SW 1271 (cell line): ENCODE measurements at places on chromosomes 1 and 21.

GRCh38 chr1:195761104-195761503, 847.1 kb downstream of the KCNT2 start:
- no peak for DNase-seq

DNA sequence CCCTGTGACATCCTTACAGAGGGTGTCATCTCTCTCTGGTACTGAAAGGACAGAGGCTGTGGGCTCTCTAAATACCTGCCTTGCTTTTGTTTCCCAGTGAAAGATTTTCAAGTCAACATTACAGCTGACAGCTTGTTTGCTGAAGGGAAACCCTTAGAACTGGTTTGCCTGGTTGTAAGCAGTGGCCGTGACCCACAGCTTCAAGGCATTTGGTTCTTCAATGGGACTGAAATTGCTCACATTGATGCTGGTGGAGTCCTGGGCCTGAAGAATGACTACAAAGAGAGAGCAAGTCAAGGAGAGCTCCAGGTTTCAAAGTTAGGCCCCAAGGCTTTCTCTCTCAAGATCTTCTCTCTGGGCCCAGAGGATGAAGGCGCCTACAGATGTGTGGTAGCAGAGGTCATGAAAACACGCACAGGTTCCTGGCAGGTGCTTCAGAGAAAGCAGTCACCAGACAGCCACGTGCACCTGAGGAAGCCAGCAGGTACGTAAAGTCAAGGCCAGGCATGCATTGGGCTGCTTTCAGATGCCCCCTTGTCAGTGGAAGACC, 11.8 kb downstream of the CD101 start:
- DNase-seq: no peak

DNA sequence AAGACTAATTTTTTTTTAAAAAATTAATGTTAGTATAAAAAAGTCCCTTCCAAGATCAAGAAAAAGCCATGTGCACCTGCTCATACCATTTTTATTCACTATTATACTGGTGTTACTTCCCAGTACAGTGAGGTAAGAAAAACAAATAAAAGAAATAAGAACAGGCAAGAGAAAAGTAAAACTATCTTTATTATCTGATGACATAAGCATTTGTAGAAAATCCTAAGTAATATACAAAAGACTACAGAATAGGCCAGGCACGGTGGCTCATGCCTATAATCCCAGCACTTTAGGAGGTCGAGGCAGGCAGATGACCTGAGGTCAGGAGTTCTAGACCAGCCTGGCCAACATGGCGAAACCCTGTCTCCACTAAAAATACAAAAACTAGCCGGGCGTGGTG, 65.3 kb downstream of the SRSF11 start:
- no peak for DNase-seq

DNA sequence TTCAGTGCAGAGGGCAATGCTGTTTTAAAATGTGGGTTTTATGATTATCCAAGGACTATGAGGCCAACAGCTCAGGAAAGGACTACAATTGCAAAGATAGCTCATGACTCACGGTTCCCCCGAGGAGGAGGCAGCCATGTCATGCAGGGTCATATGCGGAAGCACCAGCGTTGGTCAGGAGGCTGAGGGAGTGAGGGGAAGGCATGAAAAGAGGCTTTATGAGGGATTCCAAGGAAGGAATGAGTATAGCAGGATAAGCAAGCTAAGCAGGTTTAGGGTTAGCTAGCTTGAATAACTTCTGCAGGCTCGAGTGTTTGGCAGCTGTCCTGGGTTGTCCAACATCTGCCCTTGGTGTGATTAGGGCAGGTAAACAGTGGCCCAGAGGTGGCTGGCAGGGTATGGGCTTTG, 495.1 kb downstream of the SETD4 start:
- DNase-seq: no peak

- no peak for DNase-seq
Measured at GRCh38 chr1:60224523-60224922, 151.0 kb upstream of the C1orf87 start.

- DNase-seq: no peak
Measured at GRCh38 chr21:35190201-35190701, 141.1 kb upstream of the RUNX1 start.

GRCh38 chr1:112030157-112030556, 40.7 kb upstream of the KCND3 start:
- DNase-seq: no peak

- no peak for DNase-seq
Measured at GRCh38 chr1:74811436-74812179, 78.7 kb downstream of the TYW3 start.

- no peak for DNase-seq
Measured at GRCh38 chr1:226627050-226627755, 78.6 kb downstream of the STUM start.

DNA sequence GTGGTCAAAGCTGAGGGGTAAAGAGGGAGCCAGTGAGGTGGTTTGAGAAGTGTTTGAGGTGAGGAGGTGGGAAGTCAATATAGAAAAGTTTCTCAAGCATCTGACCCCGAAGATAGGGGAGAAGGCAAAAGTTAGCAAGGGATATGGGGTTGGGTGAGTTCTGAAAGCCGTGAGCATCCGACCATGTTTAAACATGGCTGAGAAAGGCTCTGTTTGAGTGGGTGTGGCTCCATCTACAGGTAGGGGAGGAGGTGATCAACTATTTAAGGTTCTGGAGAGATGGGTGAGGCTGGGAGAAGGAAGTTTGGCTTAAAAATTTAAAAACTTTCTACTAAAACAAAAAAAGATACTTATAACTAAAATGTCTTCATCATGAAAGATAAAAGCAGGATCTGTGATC, 273.8 kb downstream of the KCNJ6 start:
- no peak for DNase-seq

DNA sequence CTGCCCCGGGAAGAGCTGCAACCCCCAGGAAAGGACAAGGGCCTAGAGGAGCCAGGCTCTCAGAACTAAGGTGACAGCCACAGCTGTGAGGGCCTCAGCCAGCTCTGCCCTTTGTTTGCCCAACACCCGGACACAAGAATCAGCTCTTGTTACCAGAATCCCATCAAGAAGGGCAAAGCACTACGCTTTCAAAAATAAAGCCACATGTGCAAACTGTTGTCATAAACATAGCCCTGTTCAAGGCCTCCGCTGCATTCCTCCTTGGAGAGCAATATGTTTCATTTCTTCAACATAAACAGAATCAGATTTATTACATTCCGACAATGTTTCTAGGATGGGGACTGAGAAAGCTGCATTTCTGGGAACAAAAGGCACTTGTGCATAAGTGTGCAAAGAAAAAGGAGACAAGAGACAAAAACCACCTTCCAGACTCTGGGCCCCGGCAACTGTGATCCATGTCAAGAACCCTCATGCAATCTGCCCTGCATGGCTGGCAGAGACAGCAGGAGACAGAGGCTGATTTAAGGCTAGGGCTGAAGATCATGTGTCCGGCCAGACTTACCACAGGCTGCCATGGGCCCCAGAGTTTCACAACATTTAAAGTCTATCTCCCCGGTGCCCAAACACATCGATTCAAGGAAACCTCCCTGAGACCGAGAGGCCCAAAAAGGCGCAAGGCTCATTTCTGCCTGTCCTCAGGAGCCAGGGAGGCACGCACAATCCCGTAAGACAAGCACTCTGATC, 71.0 kb downstream of the SSBP3 start:
- DNase-seq: no peak

DNA sequence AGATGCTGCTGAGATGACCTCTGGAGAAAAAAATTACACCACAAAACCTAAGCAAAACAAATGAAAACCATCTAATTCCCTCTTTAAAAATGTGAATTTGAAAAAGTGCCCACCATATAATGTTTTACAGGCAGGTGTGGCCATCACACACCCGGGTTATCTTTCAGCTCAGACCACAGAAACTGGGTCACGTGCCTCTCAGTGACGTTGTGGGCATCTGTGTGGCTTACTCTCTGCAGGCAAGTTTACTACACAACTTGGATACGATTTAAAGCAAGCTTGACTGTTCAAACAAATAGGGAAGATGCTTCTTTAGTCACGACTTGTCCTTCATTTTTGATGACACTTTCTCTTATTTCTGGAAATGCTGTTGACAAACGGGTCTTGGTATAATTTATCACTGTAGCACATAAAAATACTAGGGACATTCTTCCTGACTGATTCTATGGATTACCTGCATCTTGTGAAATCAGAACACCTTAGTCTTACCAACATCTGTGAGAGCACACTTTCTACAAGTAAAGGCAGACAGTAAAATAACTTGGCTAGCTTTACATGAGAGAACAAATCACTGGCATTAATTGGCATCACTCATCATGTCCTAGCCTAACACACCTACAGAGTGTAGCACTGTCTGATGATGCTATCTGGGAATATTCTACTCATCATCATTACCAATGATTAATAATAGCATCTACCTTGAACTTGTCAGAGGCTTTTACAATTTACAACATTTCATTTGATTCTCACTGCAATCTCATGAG, 89.3 kb upstream of the EDEM3 start:
- DNase-seq: no peak

DNA sequence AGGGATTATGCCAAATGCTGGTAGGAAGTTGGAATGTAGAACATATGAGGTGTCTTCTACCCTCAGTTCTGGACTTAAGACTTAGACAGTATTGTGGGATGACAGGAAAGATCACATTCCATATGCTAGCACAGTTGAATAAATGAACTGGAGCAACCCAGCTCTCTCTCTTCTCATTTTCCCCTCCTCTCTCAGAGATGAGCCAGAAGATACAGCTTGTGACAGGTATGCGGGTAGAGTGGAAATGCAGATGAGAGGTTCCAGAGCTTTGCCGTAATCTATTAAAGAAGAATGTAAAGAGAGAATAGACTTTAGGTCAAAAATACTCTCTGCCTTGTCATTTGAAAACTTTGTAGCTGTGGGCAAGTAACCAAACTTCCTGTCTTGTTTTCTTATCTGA, 32.5 kb upstream of the HMCN1 start:
- no peak for DNase-seq

DNA sequence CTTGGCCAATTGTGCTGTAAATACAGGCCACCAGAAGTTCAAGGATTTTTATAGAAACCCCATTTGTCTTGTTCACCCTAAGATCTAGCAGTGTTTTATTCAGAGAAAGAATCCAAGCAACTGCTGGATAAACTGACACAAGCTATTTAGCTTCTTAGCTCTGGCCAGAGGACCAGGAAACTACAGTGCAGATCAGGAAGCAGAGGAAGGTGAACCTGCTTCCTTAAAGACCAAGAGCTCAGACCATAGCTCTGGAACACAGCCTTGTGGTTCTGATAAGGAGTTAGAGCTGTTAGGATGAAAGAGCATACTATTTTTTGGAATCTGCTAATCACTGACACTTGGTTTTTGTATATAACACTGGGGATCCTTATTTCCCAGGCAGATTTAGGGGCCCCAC, 5.2 kb upstream of the CCDC17 start:
- DNase-seq: no peak

DNA sequence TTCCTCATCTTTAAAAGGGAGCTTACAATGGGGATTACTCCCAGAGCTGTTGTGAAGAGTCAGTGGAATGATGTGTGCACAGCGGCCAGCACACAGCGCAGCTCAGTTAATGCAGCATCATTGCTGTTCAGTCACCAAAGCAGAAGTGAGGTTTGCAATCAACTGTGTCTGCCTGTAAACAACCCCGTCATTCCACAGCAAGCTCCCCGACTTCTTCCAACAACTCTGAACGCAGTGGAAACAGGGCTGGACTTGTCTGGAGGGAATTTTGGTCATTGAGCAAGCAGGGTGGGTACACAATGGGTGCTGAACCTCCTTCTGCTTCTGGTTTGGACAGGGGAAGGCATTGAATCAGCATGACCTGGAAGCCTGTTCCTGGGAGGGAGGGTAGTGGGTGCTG, 347.4 kb downstream of the PTPRU start:
- no peak for DNase-seq

DNA sequence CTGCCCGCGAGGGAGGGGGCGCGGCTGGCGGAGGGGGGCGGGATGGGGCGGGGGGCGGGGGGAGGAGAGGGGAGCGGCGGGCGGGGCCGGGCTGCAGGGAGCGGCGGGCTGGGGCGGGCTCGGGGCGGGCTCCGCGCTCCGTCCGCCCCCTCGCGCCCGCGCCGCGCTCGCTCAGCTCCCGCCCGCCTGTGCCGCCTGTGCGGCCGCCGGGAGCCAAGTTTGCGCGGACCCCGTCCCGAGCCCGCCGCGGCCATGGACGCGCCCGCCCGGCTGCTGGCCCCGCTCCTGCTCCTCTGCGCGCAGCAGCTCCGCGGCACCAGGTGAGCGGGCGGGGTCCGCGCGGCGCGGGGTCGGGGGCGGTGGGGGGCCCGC, at the start of gene GABRD:
Gene GABRD, plus strand, starts transcription at position 174 of the 372 bp plus-strand sequence. Its CDS starts 79 bp downstream, at position 253.
- no peak for DNase-seq

DNA sequence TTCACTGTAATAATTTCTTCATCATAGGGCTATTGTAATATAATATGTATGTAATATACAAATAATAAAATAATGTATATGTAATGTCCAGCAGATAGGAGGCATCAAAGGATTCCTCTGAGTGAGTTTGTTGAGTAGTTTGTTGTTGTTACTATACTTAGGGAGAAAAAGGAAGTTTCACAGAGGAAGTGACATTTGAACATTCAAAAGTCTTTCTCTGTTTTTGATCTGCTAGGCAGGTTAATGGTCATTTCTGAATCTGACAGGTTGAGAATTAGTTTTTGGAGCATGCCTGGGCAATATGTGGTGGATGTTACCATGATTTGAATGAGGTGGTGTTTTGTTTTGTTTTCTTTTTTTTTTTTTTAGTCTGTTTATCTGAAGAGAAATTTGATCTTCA, 102.1 kb downstream of the NRDC start:
- DNase-seq: no peak

DNA sequence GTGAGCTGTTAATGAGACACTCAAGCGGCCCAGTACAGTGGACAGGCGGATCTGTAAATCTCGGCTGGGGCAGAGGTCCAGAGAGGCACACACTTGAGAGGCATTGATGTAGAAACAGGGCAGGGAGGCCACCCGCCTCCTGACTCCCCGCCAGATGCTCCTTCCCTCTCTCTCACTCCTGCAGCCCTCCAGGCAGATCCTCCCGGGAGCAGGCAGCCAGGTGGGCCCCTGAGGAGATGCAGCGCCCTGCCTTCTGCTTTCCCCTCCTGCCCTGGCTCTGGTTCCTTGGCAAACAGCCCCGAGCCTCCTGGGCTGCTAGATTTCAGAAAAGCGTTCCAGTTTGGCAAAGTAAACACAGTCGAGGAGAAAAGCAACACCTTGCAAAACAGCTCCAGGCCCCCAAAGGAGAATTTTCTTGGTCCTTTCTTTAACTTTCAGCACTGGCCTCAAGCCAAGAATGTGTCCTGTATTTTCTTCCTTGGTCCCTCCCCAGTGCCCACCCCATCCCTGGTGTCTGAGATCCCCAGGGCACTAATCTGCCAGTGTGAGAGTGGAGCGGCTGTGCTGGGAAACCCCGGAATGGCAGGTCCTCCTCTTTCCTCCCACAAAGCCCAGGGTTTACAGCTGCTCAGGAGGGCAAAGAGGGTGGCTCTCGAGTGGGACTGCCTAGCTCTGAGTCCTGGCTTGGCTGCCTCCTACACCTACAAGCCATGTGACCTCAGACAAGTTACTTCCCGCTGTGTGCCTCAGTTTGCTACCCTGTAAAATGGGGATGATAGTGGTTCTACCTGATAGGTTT, 29.4 kb upstream of the IFNLR1 start:
- DNase-seq: no peak

DNA sequence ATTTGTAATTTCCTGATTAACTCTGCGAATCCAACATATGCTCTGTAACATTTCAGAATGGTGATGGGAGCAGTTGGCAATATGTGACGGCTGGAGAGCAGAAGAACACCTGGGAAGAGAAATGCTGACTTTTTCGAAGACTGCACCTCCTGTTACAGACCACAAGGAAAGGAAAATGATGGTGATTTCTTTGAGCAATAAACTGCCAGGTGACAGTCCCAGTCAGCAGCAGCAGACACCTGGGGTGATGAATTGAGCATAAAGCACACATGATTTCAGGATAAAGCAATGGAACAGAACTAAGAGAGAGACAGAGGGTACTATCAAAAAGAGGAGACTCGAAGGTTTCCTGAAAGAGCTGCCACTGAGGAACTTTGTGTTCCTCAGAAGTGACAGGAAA, 528.6 kb downstream of the NEGR1 start:
- no peak for DNase-seq
